ENCODE measurements at places on chromosomes 5 and 9.

- DNase-seq: no peak
Observed at GRCh38 chr5:176784218-176785165, 25.9 kb upstream of the UNC5A start.

DNA sequence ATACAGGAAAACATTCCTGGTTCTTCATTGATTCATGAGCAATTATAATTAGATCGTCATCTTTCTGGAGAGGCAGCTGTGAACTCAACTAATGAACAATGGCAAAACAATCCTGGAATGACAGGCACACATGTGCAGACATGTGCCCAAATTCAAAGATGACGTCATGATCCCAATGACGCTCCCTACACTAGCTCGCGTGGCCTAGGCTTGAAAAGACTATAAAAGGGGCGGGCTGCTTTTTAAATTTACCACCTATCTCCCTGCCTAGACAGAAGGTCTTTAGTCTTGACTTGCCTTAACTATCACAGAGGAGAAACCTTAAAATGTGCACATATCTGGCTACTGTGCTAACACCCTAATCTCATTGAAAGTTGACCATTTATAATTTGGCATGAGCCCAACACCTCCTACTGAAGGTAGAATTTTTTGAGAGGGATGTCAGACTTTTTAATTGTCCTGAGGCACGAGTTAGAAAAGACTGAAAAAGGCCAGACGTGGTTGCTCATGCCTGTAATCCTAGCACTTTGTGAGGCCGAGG lies 88.2 kb downstream of the PRRT1B start:
- DNase-seq: no peak

- peak; percentile 93 for DNase-seq
Observed at GRCh38 chr9:87387351-87388011, 110.2 kb upstream of the DAPK1 start.

DNA sequence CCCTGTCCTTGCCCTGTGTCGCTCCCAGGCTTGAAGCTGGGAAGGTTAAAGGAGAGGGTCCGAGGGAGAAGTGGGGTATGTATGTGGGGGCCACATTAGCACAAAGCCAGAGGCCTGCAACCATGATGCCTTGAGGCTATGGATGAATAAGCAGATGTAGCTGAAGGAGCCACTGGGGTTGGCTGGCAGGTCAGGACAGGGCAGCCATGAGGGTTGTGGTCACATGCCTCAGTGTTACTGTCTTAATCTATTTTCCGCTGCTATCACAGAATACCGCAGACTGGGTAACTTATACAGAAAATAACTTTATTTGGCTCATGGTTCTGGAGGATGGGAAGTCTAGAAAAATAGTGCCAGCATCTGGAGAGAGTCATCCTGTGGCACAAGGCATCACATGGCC lies 9.2 kb upstream of the GRHPR start:
- DNase-seq: no peak

GRCh38 chr5:149802008-149802680 lies 72.0 kb downstream of the PPARGC1B start:
- DNase-seq: no peak

DNA sequence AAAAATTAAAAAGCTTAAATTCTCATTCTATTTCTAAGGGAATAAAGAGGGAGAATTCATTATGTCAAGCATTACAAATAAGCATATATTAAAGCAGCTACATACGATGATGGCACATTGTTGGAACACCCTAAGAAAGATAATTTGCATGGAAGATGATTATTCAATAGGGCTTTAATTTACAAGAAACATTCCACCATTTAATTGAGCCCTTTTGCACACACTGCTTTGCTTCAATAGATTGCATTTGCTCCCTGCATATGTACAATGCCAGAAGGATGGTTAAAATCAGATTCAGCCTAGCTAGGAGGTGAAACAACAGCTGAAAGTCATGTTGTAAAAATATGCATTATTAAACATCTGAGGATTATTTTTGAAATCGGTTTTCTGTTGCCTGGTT lies 21.8 kb downstream of the KIAA1958 start:
- no peak for DNase-seq

DNA sequence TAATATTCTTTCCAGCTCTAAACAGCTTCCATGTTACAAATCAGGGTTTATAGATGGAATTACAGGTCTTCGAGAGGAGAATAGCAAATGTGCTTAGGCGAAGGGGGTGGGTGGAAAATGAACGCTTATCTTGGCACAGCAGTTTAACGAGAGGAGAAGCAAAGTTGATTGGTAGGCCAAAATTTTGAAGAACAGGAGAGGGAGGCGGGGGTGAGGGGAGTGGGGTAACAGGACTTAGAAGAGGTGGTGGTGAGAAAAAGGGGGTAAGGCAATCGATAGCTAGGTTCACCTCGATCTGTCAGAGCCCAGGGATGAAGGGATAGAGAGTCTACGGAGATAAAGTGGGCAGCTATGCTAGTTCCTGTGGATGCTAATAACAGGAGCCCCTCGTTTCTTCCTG lies 764 bp downstream of the ANKRA2 start:
- DNase-seq: peak; percentile 90

DNA sequence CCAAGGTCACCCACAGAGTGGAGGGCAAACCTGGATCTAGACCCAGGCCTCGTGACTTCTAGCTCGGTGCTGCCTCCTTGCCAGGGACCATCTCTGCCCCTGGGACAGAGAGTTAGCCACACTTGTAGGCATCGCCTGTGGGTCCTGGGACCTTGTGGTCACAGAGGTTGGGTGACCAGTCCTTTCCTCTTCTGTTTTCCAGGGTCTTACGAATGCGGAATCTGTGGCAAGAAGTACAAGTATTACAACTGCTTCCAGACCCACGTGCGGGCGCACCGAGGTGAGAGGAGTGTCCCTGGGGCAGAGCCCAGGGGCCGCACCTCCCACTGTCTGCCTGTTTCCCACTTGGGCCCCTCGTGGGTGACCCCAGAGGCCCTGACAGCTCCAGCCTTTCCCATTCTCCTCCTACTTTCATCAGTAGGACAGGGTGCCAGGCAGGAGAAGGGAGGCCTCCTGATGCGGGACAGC lies 76.3 kb downstream of the AMBP start:
- no peak for DNase-seq

GRCh38 chr5:7667216-7667767 lies 183.6 kb downstream of the CFAP90 start:
- DNase-seq: no peak

DNA sequence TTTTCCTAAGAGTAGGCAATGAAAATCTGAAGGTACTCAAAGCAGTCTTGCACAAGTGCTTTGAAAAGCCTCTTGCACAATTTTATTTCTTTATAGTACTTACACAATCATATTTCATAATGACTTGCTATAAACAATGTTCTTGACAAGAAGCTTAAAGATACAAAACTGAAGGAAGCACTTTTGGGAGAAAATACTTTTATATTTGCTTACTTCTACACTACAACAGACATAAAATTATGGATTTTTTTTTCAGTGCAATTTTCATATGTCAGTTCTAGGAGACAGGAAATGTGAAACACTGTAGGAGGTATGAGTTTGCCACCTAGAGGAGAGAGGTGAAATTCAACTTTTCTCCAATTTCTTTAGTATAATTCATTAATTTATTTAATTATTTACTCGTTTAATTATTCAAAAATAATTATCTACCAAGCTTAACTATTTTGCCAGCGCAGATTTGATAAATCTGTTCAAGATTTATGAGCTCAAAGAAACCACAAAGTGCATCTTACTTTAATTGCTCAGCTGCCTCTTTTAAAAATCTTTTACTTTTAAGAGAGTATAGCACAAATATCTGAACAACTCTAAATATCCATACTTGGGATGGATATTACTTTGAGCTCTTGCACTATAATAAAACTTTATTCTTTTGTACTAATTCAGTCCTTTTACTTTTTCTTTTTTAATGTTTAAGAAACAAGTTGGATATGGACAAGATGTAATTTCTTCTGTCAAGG lies 29.0 kb upstream of the CDKN2B start:
- peak; percentile 23 for DNase-seq

DNA sequence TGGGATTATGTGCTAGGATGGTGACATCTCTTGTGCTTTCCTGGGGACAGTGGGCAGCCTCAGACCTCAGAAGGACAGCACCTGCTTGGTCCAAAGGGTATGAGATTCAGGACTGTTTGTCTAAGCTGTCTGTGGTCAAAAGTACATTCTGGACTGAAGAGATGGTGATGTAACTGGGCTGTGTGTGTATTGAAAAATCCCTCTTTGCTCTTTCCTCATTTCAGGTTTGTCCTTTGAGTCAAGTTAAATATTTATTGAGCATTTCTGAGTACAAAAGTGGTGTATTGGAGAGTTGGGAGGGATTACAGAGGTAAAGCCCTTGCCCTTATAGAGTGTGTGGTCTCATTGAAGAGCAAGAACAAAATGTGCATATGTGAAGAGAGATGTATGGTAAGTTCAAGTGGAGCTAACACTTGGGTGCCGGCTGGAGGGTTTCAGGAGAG lies 46.7 kb downstream of the RCL1 start:
- no peak for DNase-seq

- no peak for DNase-seq
Observed at GRCh38 chr5:101535626-101536025, 632.5 kb upstream of the ST8SIA4 start.

DNA sequence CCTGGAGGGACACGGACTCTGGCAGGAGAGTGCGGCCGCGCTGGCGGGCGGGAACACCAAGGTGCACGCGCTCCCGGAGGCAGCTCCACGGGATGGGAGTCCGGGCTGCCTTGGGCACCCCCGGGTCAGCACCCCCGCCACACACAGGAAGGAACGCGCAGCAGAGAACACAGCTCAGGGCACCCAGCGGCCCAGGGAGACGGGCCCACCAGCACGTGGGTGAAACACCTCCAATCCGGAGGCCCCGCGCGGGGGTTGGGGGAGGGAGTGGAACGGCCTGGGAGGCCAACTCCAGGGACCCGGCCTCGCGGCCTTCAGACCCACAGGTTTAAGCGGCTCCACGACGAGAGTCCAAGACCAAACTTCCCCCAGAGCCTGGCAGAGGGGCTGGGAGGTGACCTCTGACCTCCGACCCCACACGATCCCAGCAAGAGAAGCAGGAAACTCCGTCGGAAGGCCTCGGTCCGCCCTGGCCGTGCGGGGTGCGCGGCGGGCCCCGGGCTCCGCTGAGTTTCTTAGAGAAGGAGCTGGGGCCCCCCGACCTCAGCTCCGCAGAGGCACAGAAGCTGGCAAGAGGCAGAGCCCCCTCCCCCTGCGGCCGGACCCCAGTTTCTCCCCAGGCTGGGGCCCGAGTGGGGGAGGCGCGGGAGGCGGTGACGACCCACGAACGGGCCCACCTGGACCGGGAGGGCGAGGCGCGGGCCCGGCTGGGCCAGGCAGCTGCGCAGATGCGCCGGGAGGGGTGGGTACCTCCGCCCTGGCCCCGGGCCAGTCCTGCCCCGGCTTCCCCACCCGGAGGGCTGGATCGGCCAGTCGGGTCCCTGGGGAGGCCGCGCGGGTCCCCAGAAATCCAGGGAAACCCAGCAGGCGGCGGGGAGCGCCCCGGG lies 851 bp downstream of the NACC2 start:
- peak; percentile 59 for DNase-seq

- no peak for DNase-seq
Observed at GRCh38 chr5:139146809-139147482, 51.2 kb downstream of the SIL1 start.

- no peak for DNase-seq
Observed at GRCh38 chr9:124652615-124653393, 118.3 kb downstream of the NR6A1 start.

- no peak for DNase-seq
Observed at GRCh38 chr5:15222156-15222555, 277.8 kb upstream of the FBXL7 start.

GRCh38 chr9:72691671-72692070 lies 170.3 kb downstream of the TMC1 start:
- DNase-seq: no peak

DNA sequence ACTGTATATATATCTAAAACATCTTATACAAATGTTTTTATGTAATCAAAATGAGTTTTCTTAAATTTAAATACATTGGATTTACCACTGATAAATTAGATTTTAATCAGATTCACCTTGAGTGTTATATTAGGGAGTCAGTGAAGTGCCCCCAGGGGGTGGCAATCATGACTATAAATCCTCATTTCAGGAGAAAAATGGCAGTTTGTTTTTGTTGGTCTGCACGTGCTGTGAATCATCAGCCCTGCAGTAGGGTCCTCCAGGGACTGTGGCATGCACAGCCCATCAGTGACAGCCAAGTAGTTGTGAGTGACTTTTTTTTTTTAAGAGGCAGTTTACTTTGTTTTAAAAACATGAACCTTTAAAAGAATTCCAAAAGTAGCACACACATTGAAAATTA lies 65.2 kb downstream of the ZSWIM6 start:
- no peak for DNase-seq

GRCh38 chr9:92709954-92710353 lies 40.0 kb upstream of the IPPK start:
- DNase-seq: no peak

DNA sequence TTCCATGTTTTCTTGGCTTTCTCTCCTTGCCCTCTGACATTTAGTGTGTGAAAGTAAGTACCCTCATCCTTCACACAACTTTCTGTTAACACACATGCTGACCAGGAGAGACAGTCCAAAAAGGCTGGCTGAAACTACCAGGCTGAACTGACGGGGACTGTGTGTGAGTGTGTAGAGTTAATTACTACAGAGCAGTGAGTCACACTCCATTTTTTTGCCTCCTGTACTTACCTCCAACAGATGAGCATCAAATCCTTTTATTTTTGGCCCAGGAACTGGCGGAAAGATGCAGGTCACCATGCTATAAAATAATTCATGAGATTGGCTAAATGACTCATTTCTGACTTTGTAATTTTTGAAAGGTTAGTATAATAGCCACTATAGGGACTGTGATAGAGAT lies 20.2 kb upstream of the AGXT2 start:
- no peak for DNase-seq

DNA sequence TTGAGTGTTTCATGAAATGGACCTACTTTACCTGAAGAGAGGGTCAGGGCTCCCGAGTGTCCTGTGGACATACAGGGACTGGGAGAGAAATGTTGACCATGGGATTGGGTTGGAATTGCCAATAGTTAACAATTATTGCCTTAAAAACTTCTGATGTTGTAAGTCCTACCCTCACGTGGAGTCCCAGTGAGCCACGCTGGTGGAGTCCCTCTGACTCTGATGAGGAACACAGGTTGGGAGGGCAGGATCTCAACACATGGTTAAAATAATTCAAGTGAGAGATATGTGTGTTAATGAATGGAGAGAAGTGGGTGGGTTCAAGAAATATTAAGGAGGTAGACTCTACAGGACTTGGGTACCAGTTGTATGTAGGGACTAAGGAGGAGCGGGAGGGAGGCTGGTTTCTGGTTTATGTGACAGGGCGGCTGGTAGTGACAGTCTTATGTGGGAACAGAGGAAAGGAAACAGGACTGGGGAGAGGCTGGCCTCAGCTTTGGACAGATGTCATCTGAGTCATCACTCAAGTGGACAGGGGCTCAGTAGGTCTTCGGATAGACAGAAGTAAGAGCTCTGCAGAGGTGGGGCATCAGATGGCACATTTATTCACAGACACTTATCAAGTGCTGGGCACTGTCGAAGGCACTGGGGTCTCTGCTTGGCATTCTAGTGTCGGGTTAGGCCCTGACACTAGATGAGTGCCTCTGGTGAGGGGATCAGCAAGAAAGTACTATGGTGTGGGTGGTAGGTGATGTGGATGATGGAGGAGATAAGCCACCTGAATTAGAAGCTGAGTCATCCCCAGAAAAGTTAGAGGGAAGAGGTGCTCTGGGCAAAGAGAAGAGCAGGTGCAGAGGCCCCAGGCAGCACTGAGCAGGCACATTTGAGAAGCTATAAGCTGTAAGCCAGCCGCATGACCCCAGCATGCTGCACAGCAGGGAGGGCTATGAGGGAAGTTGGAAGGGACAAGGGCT lies 27.2 kb downstream of the MAML1 start:
- no peak for DNase-seq

GRCh38 chr5:132850066-132850465 lies 16.2 kb downstream of the GDF9 start:
- no peak for DNase-seq
